T-helper 22 cell (primary cell): ENCODE measurements at places on chromosomes 1 and 21.
A peak's percentile ranks its signal among the peaks of the same experiment; 100 is the strongest.

- DNase-seq: no peak
Measured at GRCh38 chr1:71427066-71427465, 346.2 kb upstream of the ZRANB2 start.

GRCh38 chr21:39085843-39086405, 97.3 kb downstream of the PSMG1 start:
- DNase-seq: no peak

- no peak for DNase-seq
Measured at GRCh38 chr1:15188130-15188524, 34.6 kb downstream of the TMEM51 start.

GRCh38 chr1:70449049-70449448, 38.0 kb downstream of the CTH start:
- DNase-seq: no peak

DNA sequence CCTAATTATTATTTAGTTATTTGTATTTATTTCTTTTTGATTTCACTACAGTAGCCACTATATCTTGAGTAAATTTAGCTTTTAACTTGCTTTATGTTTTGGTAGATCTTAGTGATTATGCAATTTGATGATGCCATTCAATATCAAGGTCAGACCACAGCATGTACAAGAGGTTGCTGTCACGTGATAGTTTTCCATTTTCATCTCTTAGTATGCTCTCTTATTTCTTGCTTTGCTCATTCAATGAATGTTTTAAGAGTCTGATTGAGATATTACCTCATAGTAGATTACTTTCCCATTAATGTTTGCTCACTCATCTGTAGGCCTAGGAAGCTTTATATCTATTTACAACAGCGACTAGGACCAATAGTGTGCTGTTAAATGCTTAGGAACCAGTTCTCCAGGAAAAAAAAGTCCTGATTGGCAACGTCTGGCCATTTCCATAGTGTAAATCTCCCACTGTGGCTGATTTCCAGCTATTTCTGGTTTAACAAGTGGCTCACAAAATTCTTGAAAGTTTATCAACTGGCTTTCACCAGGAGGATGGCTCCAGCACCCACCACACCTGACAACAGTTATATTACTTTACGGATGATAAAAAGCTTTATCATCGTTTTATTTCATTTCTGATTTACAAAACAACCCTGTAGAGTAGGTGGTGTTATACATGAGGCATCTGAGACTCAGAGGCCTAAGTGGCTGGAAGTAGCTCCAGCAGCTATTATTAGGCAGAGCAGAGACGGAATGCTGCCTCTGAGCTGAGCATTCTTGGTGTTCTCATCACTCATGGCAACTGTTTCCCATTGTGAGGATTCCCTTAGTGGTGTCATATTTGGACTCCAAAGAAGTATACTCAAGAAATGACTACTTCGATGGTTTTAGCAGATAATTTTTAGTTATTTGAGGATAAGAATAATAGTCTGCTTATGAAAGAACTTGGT, 235.2 kb downstream of the DISC1 start:
- DNase-seq: no peak

- DNase-seq: no peak
Measured at GRCh38 chr1:109048335-109048734, 6.4 kb upstream of the WDR47 start.

- DNase-seq: no peak
Measured at GRCh38 chr1:3056641-3057040, 12.4 kb upstream of the PRDM16 start.

DNA sequence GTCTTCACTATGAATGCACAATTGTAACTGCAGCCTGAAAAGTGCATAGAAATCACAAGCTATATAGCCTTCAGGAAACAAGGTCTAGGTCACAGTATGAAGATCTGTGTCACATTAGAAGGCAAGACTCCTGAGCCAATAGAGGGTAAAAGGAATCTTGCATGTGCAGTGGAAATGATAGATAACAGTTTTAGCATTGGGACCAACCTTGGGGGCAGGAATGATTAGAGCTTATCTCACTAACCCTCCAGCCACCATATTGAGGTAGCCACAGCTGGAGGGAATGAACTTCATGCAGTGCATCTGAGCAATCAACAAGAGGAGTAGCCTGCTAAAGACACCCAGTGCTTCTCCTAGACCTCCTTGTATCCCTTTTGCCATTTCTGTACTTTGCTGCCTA, 390.1 kb downstream of the LTN1 start:
- DNase-seq: no peak

DNA sequence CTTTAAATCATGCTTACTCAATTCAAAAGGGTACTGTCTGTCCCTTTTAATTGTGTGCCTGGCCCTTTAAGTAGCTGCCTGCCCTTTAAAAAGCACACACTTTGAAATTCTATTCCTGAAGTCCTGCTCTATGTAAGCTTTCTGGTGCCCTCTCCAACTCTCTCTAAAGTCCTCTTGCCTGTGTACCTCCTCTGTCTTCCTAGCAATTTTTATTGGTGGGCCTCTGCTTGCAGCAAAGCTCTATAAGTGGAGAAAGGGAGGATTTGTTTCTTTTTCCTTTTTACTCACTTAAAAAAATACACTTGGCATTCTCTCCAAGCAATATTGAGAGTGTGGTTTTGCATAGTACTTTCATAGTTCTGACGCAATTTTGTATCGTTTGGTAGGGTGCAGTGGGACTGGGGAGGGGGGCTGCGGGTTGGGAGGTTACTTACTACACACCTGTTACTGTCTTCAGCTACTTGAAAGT, 135.4 kb downstream of the LMO4 start:
- no peak for DNase-seq

GRCh38 chr21:42235593-42235992, 16.7 kb downstream of the ABCG1 start:
- DNase-seq: no peak

GRCh38 chr1:81446000-81446669, 354.6 kb upstream of the ADGRL2 start:
- no peak for DNase-seq

- no peak for DNase-seq
Measured at GRCh38 chr21:45583831-45584509, 41.7 kb upstream of the SLC19A1 start.

GRCh38 chr21:35609263-35609662, 451.1 kb downstream of the SETD4 start:
- no peak for DNase-seq

GRCh38 chr1:83839566-83840173, 159.3 kb downstream of the TTLL7 start:
- DNase-seq: no peak

DNA sequence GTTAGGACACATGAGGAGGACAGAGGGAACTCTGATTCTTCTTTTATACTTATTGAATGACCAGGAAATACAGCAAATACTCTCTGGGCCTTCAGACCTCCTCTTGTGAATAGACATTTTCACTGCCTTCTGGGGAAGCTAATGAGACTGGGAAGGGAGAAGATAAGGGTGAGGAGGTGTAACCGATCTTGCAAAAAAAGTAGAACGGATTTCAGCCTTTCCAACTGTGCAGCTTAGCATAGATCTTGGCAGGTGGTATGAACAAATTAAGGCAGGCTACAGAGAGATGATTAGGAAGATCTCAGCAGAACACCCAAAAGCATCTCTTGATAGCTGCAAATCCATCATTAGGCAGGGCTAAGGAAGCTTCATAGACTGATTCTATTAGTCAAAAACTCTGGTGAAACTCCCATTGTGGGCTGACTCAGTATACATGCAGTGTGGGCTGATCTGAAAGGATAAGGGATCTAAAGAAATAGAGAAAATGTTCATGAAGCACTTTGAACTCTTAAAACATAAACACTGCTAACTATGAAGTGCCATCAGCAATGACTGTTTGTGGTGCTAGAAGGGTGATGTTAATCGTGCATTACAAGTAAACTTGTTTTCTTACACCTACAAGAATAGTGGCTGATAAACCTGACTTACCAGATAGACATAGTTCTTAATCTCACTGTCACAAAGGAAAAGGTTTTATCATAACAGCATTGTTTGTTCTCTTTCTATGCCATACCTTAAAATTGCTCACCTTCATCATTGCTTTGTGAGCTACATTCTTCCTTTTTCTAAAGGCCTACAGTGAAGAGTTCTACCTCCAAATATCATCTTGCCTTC, 85.5 kb upstream of the PALMD start:
- DNase-seq: no peak

DNA sequence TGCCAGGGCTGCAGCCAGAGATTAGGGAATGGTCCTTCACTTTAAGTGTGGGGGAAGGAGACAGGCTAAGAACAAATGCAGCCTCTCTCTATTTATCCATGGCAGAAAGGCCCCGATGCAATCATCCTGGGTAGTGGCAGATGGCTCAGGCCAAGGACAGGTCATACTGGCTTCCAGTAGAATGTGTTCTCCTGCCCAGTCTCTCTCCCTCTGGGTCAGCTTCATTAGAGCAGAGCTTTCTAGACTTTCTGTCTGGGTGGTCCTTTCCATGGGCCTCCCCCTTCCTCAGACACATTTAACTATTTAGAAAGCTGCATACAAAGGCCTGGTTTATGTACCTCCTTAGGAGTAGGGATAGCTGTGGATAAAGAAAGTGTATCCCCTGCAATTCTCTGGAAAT, 4.8 kb upstream of the PTCH2 start:
- no peak for DNase-seq

- DNase-seq: no peak
Measured at GRCh38 chr1:10498231-10498630, 23.5 kb downstream of the PEX14 start.

DNA sequence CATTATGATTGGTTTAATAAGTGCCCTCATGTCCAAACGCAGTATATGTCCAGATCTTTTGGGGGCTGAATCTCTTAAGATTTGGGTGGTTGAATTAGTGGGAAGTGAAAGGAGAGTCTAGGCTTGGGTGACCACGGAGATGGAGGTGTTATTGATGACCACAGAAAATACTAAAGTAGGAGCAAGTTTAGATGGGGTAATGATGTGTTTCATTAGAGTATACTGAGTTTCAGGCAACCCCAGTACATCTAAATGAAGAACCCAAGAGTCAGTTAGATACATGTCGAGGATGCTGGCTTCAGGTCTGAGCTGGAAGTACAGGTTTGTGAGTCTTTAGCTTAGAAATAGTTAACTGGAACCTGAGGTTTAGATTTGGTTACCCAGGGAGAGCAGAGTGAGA, 6.5 kb upstream of the ZZZ3 start:
- no peak for DNase-seq

- DNase-seq: no peak
Measured at GRCh38 chr1:10561955-10562354, 87.2 kb downstream of the PEX14 start.

DNA sequence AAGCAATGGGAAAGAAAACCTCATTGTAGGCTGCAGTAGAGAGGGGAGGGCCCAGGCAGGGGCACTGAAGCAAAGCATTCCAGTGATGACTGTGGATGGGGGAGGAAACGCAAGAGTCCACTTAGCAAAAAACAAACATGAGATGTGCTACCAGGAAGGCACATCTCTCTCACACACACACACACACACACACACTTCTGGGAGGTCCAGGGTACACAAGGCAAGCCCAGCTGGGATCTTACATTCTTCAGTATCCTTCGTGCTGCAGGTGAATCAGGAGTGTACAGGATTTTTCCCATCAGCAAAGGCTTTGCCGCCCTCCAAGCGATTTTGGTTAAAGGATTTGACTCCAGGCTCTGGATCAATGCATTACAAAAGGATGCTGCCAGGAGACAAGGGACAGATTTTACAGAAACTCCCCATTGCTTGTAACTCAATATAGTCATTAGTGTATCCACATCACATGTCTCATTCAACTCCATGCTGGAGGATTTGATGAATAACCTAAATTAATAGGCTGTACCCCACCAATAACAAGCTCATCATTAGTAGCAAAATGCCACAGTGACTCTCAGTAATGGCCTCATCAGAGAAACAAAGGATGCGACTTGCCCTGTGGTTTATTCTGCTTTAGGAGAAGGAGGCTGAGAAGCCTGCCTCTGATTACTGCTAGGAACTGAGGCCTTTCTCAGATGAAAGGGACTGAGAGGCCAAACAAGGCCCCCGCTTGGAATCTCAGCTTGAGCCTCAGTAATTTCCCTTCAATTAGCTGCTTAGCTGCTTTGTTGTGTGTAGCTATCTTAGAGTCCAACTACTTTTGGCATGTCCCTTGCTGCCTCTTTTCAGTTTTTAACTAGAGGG, 41.6 kb downstream of the ABCA4 start:
- no peak for DNase-seq

GRCh38 chr1:227766015-227766634, 30.9 kb downstream of the SNAP47 start:
- DNase-seq: peak; percentile 82

- no peak for DNase-seq
Measured at GRCh38 chr1:41607808-41608207, 123.3 kb upstream of the EDN2 start.

DNA sequence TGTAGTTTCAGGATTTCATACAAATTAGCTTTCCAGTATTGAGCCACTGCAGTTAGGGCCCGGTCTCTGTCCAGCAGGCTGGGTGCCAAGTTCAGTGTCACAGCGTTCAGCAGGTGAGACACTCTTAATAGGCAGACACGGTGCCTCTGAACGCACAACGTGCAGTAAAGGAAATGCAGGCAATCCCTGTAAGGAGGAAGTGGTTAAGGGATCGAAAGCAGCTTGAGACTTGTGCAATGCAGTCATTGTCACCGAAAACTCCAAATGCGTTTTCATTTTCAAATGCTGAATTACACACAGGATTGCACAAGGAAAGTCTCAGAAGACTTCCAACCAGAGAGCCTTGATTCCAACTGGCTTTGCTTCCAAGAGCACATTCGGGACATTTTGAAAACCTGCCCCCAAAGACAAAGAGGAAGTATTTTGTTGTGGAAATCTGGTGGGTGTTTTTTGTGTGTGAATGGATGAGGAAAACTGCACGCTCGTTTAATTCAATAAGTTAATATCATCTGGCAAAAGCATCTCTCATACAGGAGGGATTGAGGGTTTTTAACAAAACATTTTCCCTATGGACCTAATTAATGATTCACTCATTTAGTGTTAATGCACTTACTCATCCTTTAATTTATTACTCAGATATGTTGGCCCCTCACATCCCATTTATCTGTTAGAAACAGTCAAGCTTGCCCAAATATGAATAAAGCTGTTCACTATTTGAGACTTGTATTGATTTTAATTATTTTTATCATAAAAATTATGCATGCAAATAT, 61.6 kb downstream of the PTGS2 start:
- no peak for DNase-seq

DNA sequence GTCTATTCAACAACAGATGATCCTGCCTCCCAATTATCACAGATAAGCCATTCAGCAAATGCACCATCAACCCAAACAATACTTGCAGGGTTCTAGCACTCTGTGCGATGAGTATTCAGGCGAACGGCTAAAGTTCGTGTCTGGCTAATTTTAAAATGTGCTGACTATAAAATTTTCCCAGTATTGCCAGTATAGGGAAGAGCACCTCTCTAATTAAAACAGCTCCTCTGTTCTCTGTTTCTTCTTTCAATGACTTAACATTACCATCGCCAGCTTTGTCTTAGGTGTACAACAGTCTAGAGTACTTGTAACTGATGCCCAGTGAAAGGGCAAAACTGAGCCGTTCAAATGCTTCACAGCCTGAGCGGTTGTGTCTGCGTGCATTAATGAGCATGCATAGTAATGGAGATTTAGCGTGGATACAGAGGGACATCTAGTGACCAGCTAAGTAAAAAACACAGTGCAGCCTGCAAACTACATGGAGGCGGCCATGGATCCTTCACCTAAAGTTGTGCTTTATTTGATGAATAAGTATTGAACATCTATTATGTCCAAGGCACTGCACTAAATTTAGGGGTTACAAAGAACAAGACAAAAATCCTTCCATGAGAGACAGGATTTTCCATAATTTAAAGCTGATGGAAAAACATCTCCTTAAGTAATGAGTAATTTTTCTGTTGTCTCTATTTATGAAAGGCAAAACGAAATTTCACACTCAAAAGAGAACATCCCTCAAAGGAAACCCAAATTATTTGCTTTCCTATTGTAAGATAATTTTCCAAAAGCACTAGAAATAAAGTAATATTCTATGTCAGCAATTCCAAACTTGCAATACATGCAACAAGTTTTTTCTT, 120.0 kb downstream of the SETD4 start:
- DNase-seq: no peak
